Activated CD8-positive, alpha-beta T cell treated with anti-CD3 and anti-CD28 coated beads for 36 hours (primary cell): ENCODE measurements at places on chromosomes 6 and 20. TPM values are rescaled to one million over a fixed set of nuclear protein-coding genes. Genes with fewer than 3 reads are reported as not detected.
A peak's percentile ranks its signal among the peaks of the same experiment; 100 is the strongest.

GRCh38 chr6:16177881-16178280, 49.0 kb downstream of the MYLIP start:
- peaks cover 5% of the 10 kb centered on the region for H3K36me3 ChIP-seq
- H3K27me3 ChIP-seq = no peaks in the 10 kb centered on the region
- no peak overlapping the region for H3K27ac ChIP-seq
- H3K4me1 ChIP-seq = peaks cover 26% of the 10 kb centered on the region

GRCh38 chr6:12069891-12070529, 57.9 kb downstream of the HIVEP1 start:
- H3K27me3 ChIP-seq = no peaks in the 10 kb centered on the region
- H3K4me1 ChIP-seq = peaks cover 65% of the 10 kb centered on the region
- H3K36me3 ChIP-seq = peaks cover 10% of the 10 kb centered on the region
- H3K4me3 ChIP-seq = no peak overlapping the region
- H3K27ac ChIP-seq = no peak overlapping the region

DNA sequence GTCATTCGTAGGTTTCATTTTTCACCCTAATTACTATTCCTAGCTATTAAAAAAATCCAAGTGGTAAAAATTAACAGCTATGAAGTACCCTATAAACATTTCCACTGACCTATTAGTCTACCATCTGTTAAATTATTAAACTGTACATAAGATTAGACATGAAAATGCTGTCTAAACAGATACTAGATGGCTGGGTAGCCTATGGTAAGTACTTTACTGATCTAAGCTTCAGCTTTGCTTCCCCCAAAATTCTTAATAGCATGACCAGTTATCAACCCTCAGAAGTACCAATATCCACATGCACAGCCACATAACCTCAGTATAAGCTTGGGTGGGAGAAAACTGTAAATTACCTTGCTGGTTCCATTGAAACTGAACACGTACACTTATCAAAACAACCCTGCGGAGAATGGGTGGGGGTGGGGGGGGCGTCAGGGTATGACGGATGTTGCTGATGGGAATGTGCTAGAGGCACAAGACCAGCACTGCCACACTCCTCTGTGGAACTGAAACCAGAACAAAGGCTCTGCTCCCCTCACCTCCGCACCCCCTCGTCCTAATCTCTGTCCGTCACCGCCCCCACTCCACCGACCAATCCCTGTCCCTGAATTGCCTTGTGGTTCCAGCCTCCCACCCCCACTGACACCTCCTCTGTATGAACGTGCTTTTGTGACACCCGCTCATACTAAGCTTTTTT, 45.3 kb downstream of the B4GALT5 start:
- peak; percentile 86 for DNase-seq
- H3K4me3 ChIP-seq = peak overlapping the region; percentile 43
- H3K27me3 ChIP-seq = no peaks in the 10 kb centered on the region
- peak overlapping the region; percentile 13 for H3K27ac ChIP-seq
- peaks cover 49% of the 10 kb centered on the region for H3K4me1 ChIP-seq

- H3K27me3 ChIP-seq = no peaks in the 10 kb centered on the region
- H3K27ac ChIP-seq = no peak overlapping the region
- no peaks in the 10 kb centered on the region for H3K36me3 ChIP-seq
- no peaks in the 10 kb centered on the region for H3K4me1 ChIP-seq
- no peak for DNase-seq
Observed at GRCh38 chr6:66599541-66599940, 892.5 kb upstream of the EYS start.

- H3K27ac ChIP-seq = no peak overlapping the region
- H3K36me3 ChIP-seq = peaks cover 9% of the 10 kb centered on the region
- H3K4me3 ChIP-seq = no peak overlapping the region
- no peaks in the 10 kb centered on the region for H3K27me3 ChIP-seq
- DNase-seq = no peak
Observed at GRCh38 chr20:41570557-41570956, 47.6 kb downstream of the CHD6 start.

GRCh38 chr6:74357321-74357720, 661.3 kb downstream of the CD109 start:
- DNase-seq = no peak
- no peaks in the 10 kb centered on the region for H3K4me1 ChIP-seq
- H3K36me3 ChIP-seq = no peaks in the 10 kb centered on the region
- no peaks in the 10 kb centered on the region for H3K27me3 ChIP-seq

- no peaks in the 10 kb centered on the region for H3K36me3 ChIP-seq
- H3K27ac ChIP-seq = no peak overlapping the region
- H3K27me3 ChIP-seq = no peaks in the 10 kb centered on the region
- H3K4me3 ChIP-seq = no peak overlapping the region
- DNase-seq = no peak
Observed at GRCh38 chr6:77136086-77136485, 327.2 kb downstream of the HTR1B start.

DNA sequence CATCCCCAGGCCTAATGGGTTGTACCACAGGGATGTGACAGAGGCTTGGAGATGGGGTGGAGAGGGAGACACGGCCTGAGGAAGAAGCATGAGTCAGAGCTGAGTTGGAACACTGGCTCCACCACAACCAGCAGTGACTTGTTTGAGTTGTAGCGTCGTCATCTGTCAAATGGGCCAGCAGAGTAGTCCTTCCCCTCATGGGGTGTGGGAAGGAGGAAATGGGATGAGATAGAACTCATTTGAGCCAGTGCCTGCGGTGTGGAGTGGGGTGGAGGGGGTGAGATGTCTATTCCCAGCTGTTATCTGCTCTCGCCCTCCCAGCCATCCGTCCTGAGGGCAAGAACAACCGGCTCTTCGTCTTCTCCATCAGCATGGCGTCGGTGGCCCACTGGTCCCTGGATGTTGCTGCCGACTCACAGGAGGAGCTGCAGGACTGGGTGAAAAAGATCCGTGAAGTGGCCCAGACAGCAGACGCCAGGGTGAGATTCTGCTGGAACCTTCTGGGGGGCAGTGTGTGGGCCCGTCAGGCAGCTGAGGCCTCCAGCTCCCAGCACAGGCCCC, 32.5 kb downstream of the PLCG1 start:
- H3K36me3 ChIP-seq = peaks cover 74% of the 10 kb centered on the region
- peaks cover 51% of the 10 kb centered on the region for H3K4me1 ChIP-seq
- H3K27ac ChIP-seq = peak overlapping the region; percentile 59
- peak; percentile 1 for DNase-seq
- H3K4me3 ChIP-seq = no peak overlapping the region

GRCh38 chr6:112504621-112505020, 157.5 kb downstream of the RFPL4B start:
- no peak for DNase-seq
- H3K27me3 ChIP-seq = no peaks in the 10 kb centered on the region
- no peaks in the 10 kb centered on the region for H3K4me1 ChIP-seq
- no peak overlapping the region for H3K27ac ChIP-seq
- H3K4me3 ChIP-seq = no peak overlapping the region

GRCh38 chr20:38800882-38801281, 4.6 kb upstream of the PPP1R16B start:
- H3K4me3 ChIP-seq = no peak overlapping the region
- H3K27me3 ChIP-seq = no peaks in the 10 kb centered on the region
- H3K36me3 ChIP-seq = peaks cover 8% of the 10 kb centered on the region
- DNase-seq = no peak
- no peak overlapping the region for H3K27ac ChIP-seq

GRCh38 chr20:64148581-64148980, 15.7 kb upstream of the MYT1 start:
- H3K36me3 ChIP-seq = no peaks in the 10 kb centered on the region
- DNase-seq = no peak
- H3K27ac ChIP-seq = no peak overlapping the region

- peak; percentile 60 for DNase-seq
- H3K27ac ChIP-seq = peak overlapping the region; percentile 90
- peaks cover 60% of the 10 kb centered on the region for H3K4me1 ChIP-seq
- H3K27me3 ChIP-seq = no peaks in the 10 kb centered on the region
- peaks cover 55% of the 10 kb centered on the region for H3K36me3 ChIP-seq
Observed at GRCh38 chr6:118705544-118706491, 54.4 kb upstream of the CEP85L start.

DNA sequence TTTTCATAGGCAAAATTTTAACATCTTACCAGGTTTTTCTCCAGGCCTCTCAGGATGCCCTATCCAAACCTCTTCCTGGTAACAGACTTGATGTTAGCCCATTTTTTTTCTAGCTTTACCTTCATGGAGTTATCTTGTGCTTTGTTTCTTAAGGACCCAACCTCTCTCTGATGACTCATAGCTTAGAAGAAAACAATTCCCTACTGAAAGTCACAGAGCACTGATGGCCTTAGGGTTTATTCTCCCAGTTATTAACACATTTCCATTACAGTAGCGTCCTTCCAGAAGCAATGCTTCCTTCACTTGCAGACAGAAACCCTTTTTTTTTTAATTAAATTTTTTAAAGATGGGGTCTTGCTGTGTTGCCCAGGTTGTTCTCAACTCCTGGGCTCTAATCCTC, 79.4 kb downstream of the IYD start:
- H3K27me3 ChIP-seq = peaks cover 12% of the 10 kb centered on the region
- H3K4me1 ChIP-seq = no peaks in the 10 kb centered on the region
- no peaks in the 10 kb centered on the region for H3K36me3 ChIP-seq
- no peak for DNase-seq
- H3K27ac ChIP-seq = no peak overlapping the region
- H3K4me3 ChIP-seq = no peak overlapping the region

- no peak overlapping the region for H3K4me3 ChIP-seq
- no peak overlapping the region for H3K27ac ChIP-seq
- H3K27me3 ChIP-seq = peaks cover 2% of the 10 kb centered on the region
Observed at GRCh38 chr6:80477591-80477990, 371.1 kb downstream of the BCKDHB start.

GRCh38 chr6:141361559-141361958, 771.2 kb upstream of the GJE1 start:
- DNase-seq = no peak
- no peaks in the 10 kb centered on the region for H3K27me3 ChIP-seq
- H3K36me3 ChIP-seq = no peaks in the 10 kb centered on the region
- no peak overlapping the region for H3K4me3 ChIP-seq

GRCh38 chr6:49540614-49541013, 9.9 kb upstream of the C6orf141 start:
- peaks cover 2% of the 10 kb centered on the region for H3K4me1 ChIP-seq
- DNase-seq = no peak
- H3K36me3 ChIP-seq = no peaks in the 10 kb centered on the region

DNA sequence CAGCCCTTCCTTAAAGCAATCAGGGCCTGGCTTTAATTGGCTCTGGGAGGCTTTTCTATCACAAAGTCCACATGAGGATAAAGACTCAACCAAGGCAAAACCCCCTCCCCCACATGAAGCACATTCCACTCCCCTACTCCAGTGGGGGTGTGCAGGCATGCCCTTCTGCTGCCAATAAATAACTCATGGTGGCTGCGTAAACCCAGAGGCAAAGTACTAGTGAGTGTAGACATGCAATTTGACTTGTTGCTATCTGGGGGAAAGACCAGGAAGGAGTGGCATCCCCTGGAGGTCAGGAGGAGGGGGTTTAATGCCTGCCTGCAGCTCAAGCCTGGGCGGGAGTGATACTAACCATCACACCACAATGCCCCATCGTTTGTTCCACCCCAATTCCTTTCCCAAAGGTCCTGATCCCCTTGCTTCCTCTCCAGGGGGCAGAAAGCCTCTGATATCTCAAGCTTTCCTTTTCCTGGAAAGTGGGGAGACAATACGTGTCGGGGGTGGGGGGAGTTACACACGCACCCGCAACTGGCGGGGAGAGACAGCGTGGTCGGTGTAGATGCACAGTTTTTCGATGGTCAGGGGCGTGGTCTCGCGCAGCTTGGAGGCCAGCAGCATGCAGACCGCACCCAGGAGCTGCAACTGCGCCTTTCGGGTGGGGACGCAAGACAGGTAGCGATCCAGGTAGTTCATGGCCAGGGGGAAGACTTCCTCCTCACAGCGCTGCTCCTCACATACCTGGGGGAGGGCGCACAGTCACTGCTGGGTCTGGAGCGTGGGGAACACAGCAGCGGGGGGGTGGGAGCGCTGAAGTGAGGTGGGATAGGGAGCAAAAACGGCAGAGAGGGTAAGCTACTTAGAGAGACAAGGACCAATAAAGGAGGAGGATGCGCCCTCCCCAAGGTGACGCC, 1.5 kb downstream of the CCND3 start:
- H3K27ac ChIP-seq = peak overlapping the region; percentile 91
- no peaks in the 10 kb centered on the region for H3K27me3 ChIP-seq
- H3K4me1 ChIP-seq = peaks cover 53% of the 10 kb centered on the region

- peaks cover 62% of the 10 kb centered on the region for H3K4me1 ChIP-seq
- no peaks in the 10 kb centered on the region for H3K27me3 ChIP-seq
- DNase-seq = peak; percentile 55
- H3K4me3 ChIP-seq = peak overlapping the region; percentile 83
- H3K36me3 ChIP-seq = no peaks in the 10 kb centered on the region
- H3K27ac ChIP-seq = peak overlapping the region; percentile 77
Observed at GRCh38 chr20:36462440-36463211, 78.7 kb upstream of the MYL9 start.

GRCh38 chr20:37907677-37908401, 4.9 kb downstream of the VSTM2L start:
- H3K4me1 ChIP-seq = peaks cover 11% of the 10 kb centered on the region
- H3K27ac ChIP-seq = no peak overlapping the region

GRCh38 chr6:112033791-112034615, 19.9 kb upstream of the CCN6 start:
- H3K4me1 ChIP-seq = peaks cover 78% of the 10 kb centered on the region
- H3K36me3 ChIP-seq = peaks cover 3% of the 10 kb centered on the region
- H3K27me3 ChIP-seq = no peaks in the 10 kb centered on the region
- no peak overlapping the region for H3K4me3 ChIP-seq

DNA sequence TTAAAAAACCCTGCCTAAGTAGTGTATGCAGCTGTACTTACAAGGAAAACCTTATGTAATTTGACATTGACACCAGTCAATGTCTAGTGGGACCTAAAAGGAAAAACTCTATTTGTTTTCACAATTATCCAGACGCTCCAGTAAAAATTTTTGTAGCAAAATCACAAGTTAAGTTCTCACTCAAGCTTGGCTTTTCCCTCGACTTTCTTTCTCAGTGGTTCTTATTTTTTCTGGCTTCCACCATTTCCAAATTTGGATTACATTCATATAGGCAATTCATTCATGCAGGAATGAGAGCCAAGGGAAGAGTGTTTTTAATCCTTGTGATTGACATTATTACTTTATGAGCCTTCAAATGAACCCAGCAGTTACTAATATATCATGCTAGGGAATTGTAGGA, 66.0 kb upstream of the ADGRG6 start:
- H3K36me3 ChIP-seq = no peaks in the 10 kb centered on the region
- no peak for DNase-seq
- peaks cover 11% of the 10 kb centered on the region for H3K4me1 ChIP-seq

- H3K27me3 ChIP-seq = no peaks in the 10 kb centered on the region
- DNase-seq = no peak
- H3K36me3 ChIP-seq = peaks cover 45% of the 10 kb centered on the region
- H3K27ac ChIP-seq = peak overlapping the region; percentile 95
- H3K4me3 ChIP-seq = peak overlapping the region; percentile 74
Observed at GRCh38 chr20:56412949-56413348, 889 bp downstream of the CASS4 start.

GRCh38 chr6:45420909-45421708, 43.4 kb upstream of the SUPT3H start:
- no peaks in the 10 kb centered on the region for H3K27me3 ChIP-seq
- peaks cover 36% of the 10 kb centered on the region for H3K4me1 ChIP-seq
- peak overlapping the region; percentile 95 for H3K27ac ChIP-seq

The NOTCH4 gene
- total RNA-seq = 1.3 TPM

The RAET1L gene
- not detected for total RNA-seq

The TRMT11 gene
- 49.1 TPM for total RNA-seq

The BPIFA1 gene
- total RNA-seq = not detected

The TNF gene
- 92.5 TPM for total RNA-seq
